ENCODE measurements at places on chromosomes 2 and 18. TPM values are rescaled to one million over a fixed set of nuclear protein-coding genes. Genes with fewer than 3 reads are reported as not detected.

Gene KCNG2
- total RNA-seq: 0.27 TPM

Gene RIOK3
- total RNA-seq: 116 TPM

Gene WDR54
- 1.3 TPM for total RNA-seq

Gene MYO1B
- total RNA-seq: 8.6 TPM

DNA sequence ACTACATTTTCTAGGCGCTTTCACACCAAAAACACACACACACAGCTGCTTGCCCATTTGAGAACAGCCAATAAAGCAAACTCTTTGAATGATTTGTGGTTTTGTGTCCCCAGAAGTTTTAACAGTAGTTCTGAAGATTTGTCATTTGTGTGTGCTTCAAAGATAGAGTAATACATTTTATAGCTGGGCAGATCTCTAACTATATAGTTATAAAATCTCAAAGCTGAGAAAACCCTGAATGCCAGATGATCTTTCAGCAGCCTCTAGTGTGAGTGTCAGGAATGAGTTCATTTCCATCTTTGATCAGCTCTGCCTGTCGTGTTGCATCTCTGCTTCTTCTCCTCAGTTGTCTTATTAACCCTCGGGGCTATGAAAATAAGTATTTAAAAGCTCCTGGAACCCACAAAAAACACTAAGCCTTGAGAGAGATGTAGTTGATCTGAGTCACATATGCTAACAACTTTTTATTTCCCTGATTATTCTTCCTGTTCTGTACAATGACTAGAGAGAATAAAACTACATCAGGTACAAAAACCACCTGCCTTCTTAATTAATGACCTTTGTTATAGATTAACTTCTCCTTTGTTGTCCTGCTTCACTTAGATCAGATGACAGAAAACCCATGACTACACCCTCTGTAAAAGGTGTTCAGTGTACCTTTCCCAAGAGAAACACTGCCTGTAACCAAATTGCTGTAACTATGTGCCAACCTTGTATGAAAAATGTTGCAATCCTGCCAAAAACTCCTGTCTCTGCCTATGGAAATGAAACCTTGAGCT is 30.0 kb upstream of the SLC3A1 start:
- DNase-seq: no peak

GRCh38 chr2:16717477-16717876 is 51.8 kb upstream of the CYRIA start:
- DNase-seq: no peak

- no peak for DNase-seq
Observed at GRCh38 chr18:13437034-13437433, 218.5 kb downstream of the LDLRAD4 start.
